ENCODE measurements at places on chromosomes 16 and 17.

DNA sequence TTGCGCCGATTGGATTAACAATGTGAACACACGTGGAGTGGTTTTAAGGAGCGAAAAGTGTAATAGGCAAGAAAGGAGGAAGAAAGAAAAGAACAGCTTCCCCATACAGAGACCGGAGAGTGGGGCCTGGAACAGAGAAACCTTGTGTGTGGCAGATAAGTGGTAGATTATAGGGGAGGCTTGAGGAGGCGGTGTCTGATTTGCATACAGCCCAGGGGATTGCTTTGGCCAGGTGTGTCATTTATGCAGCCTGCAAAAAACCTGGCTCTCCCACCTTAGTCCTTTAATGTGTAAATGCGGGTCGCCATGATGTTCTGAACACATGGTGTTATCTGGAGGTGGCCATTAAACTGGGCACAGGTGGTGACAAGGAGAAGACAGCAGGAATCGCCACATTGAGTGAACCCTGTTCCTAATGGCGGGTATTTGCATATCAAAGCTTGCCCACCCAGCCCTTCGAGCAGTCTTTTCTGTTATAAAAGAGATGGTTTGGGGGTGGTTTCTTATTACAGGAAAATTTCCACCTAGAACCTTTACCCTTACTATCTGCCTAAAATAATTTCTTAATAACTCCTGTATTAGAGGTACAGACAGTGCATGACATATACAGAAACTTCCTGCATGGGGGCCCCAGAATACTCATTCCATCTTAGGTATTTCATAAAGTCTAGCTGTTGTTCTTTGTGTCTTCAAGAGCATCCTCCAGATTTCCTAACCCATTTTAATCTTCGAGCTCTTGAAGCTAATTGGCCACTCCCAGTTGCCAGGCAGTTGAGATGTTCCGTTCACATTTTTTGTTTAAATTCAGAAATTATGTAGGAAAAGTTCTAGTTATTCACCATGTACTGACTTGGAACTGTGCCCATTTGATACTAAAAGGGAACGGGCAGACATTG lies 292.5 kb downstream of the RBFOX1 start:
- no peak for DNase-seq

GRCh38 chr16:46721885-46722284 lies 26.3 kb downstream of the MYLK3 start:
- DNase-seq, result no peak

DNA sequence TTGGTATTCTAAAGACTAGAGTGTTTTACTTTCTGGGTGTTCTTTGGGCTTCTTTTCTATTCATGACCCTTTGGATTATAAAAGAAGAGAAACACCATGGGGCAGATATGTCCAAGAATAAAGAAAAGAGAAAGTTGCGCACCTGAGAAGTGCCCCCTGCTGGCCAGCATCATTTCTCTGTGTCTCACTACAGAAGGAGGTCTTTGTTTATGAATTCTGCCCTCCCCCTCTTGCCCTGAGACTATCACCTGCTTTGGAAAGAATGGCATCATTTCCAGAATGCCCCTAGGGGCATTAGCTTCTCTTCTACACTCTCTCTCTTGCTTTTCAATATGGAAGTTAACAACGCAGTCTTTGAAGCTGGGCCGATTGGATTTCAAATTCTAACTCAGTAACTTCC lies 45.0 kb downstream of the CDH13 start:
- no peak for DNase-seq

DNA sequence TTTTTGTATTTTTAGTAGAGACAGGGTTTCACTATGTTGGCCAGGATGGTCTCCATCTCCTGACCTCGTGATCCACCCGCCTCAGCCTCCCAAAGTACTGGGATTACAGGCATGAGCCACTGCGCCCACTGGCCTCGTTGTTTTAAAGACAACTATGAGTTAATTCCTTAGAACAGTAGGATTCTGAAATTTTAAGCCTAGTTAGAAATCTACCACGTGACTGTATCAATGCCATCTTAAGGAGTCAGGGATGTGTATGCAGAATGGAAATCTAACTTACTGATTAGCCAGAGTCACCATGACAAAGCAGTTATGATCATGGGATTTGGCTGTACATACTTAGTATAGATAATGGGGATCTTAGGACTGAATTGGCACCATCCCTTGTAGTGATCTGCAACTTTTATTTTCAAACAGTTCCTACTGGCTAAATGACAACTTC lies 2.8 kb downstream of the CEP20 start:
- no peak for DNase-seq

GRCh38 chr16:11561454-11561805 lies 25.3 kb downstream of the LITAF start:
- DNase-seq, result no peak

- no peak for DNase-seq
These were observed 10.9 kb upstream of the TMEM170A start for GRCh38 chr16:75475420-75475847.

DNA sequence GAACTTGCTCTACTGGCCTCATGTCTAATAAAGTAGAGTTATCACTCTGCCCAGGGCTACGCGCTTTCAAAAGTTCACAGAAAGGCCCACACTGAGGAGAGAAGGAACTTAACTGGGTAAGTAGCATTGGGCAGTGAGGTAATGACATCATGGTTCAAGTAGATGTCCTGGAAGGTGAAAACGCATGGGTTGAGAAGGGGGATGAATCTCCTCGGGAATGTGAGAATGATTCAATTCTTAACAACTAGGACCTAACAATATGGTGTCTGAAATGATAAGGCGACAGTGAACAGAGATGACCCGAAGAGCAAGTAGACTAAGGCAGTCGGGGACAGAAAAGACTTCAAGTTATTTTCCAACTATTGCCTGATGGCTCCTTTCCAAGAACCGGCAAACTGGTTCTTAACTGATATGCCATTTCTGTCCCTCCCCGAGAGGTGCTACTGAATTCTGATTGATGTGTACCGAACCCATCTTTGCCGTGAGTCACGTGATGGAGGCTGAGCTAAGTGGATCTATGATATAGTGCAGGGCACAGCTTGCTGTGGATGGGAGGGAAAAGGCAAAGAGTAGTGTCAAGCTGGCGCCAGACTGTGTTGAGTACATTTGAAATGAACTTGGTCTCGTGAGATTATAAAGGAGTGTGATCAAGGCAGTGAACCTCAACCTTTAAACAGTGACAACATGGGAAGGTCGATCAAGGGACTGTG lies 44.1 kb downstream of the MARCHF10 start:
- DNase-seq, result no peak
